ENCODE measurements at places on chromosomes 12 and 14.

GRCh38 chr12:117559978-117560377 lies 198.6 kb upstream of the NOS1 start:
- no peak for DNase-seq

DNA sequence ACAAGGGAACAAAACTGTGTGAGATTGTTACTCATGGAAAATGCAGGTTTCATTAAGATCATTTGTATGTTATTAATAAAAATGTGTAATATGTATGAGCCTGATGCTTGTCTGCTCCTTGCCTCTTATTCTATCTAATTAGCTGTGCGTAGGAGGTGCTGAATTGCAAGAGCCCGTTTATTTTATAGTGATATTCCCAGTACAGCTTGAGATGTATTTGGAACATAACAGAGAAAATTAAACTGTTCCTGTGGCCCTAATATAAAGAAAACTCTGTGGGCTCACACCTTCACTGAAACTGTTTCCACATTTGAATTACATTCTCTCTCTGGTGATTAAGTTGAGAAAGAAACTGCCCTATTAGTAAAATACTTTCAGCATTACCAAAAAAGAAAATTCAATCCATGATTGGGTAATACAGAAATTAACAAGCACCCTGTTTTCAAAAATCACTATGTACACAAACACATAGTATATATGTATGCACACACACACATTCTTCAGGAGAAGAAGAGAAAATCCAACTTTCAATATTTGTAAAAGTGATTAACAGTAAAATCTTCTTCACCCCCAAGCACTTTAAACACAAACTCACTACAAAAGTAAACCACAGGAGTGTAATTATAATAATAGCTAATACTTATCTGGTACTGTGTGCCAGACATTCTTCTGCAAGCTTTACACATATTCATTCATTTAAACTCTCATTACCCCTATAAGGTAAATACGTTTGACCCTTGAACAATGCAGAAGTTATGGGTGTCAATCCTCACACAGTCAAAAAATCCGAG lies 233.2 kb downstream of the PHLDA1 start:
- no peak for DNase-seq

DNA sequence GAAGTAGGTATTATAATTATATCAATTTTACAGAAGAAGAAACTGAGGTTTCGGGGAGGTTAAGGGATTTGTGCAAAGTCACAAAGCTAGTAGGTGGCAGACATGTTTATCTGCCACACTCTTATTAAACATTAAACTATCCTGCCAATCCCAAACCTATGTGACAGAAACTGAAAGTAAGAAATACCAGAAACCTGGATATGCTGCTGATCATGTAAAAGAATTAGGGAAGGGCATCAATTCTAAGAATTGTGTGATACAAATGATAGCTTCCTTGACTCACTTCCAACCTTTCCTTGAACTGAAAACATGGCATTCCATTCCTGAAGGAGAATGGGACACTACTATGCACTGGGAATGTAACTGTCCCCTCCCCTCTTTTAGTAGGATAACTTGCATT lies 16.9 kb downstream of the TAOK3 start:
- DNase-seq = no peak

DNA sequence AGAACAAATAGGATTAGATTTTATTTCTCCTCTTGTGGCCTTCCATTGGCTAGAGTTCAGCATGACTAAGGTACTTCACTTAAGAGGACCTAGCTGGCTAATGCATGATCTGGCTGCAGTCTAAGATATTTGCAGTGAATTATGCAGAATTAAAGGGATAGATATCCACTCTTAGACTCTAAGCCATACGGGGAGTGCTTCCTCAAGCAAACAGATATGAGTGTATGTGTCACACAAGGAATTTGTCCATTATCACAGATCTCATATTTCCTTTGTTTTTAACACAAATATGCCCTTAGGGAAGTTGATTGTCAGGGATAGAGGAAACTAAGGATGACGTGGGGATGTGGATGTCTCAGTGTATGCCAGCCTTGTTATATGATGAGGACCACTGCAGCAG lies 88.1 kb upstream of the DHRS4 start:
- DNase-seq = no peak

- DNase-seq = no peak
Observed at GRCh38 chr14:54570631-54571415, 3.9 kb downstream of the SAMD4A start.

DNA sequence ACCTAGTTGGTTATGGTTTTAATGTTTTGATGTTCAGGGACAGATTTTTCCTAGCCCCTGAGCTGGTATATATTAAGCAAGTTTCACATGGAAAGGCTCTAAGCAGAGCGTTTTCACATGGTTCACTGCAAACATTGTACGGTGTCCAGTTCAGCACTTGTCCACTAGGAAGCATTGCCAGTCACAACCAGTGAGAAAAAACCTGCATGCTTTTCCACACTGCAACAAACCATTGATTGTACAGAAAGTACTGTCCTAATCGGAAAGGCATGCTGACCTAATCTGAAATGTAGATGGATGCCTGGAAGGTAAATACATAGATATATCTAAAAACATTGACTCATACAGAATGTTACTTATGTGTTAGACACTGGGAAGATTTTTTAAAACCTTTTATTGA lies 25.0 kb upstream of the NPAS3 start:
- DNase-seq = peak; percentile 11

Measured in iPS-NIHi11 (cell line).